ENCODE measurements at places on chromosomes 2 and 18. TPM values are rescaled to one million over a fixed set of nuclear protein-coding genes. Genes with fewer than 3 reads are reported as not detected.

DNA sequence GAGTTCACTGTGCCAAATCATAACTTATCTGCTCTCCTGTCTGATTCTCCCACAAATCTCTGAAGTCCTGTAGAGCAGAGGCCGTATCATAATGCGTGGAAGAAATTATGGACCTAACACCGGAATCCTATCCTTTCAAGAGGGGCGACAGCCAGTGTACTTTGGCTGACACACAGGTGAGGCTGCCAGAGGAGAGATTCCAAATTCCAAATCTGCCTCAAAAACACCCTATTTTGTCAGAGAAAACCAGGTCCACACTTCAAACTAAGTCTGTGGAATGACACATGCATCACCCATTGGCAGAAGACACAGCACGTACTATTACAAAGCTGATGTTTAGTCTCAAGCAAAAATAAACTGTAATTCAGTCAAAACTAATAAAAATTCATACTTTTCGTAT, 139.2 kb upstream of the PID1 start:
- no peak overlapping the region for H3K4me3 ChIP-seq
- H3K36me3 ChIP-seq = no peaks in the 10 kb centered on the region
- peaks cover 8% of the 10 kb centered on the region for H3K4me1 ChIP-seq
- no peak for DNase-seq
- H3K27me3 ChIP-seq = no peaks in the 10 kb centered on the region
- no peak overlapping the region for H3K27ac ChIP-seq

GRCh38 chr2:33620-34019, 12.7 kb downstream of the FAM110C start:
- no peaks in the 10 kb centered on the region for H3K4me1 ChIP-seq
- H3K4me3 ChIP-seq = no peak overlapping the region
- H3K27me3 ChIP-seq = no peaks in the 10 kb centered on the region
- no peak for DNase-seq
- H3K27ac ChIP-seq = no peak overlapping the region

- peak overlapping the region; percentile 64 for H3K27ac ChIP-seq
- no peak overlapping the region for H3K4me3 ChIP-seq
- no peaks in the 10 kb centered on the region for H3K27me3 ChIP-seq
- H3K4me1 ChIP-seq = peaks cover 19% of the 10 kb centered on the region
These were observed 144.5 kb upstream of the TCF4 start for GRCh38 chr18:55732227-55733106.

- no peak overlapping the region for H3K27ac ChIP-seq
- H3K4me1 ChIP-seq = peaks cover 32% of the 10 kb centered on the region
- H3K27me3 ChIP-seq = no peaks in the 10 kb centered on the region
- no peak overlapping the region for H3K4me3 ChIP-seq
These were observed 71.0 kb downstream of the STPG4 start for GRCh38 chr2:47083886-47084687.

DNA sequence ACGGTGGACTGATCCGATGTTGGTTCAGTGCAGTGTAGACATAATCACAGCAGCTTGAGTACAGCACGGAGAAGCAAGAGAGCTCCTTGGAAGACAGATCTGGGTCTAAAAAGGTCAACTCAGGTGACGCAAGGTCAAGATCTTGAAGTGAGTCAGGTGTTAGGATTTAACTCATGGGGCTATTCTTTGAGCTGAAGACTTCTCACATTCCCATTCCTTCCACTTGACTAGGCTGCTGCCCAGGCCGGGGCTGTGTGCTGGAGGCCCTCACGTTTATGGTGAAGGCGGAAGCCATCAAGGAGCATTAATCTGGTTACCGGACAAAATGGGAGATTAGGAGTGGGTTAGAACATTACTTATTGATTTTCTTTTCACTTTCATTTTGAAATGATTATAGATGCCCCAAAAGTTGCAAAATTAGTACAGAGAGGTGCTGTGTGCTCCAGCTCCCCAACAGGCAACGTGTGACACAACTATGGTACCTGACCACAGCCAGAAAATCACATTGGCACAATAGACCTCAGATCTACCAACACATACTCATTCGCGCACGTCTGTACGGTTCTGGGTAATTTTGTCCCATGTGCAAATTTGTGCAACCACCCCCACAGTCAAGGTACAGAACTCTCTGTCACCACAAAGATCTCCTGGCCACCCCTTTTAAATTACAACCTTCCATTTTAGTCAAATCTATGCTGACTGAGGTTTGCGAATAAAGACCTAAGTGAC, 77.6 kb upstream of the SEC11C start:
- H3K4me1 ChIP-seq = peaks cover 9% of the 10 kb centered on the region
- no peaks in the 10 kb centered on the region for H3K36me3 ChIP-seq

DNA sequence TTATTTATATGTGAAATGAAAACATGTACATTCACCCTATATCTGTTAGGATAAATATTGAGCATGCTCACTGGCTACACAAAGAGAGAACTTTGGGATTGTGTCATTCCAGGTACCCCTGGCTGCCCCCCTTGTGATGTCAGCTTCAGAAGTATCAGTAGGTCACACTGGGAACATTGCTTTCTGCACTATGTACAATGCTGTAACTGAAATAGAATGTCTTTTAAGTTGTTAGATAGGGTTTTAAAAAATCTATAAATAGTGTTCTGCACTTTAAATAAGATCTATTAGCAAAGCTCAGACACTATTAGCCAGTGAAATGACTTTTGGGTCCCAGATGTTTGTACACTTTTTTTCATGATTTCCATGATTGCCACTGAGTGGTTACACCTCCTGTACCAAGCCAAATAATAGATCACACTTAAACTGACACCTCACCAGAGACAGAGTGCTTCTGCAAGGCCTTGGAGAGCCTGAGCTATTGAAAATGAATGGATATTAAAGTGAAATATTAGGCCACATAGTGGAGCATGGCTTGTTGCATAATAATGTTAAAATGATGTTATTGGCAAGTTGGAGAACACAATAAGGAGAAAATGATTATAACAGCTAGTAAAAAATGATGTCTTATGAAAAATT, 297.0 kb upstream of the NXPH2 start:
- H3K27ac ChIP-seq = no peak overlapping the region
- no peak overlapping the region for H3K4me3 ChIP-seq
- H3K27me3 ChIP-seq = no peaks in the 10 kb centered on the region

DNA sequence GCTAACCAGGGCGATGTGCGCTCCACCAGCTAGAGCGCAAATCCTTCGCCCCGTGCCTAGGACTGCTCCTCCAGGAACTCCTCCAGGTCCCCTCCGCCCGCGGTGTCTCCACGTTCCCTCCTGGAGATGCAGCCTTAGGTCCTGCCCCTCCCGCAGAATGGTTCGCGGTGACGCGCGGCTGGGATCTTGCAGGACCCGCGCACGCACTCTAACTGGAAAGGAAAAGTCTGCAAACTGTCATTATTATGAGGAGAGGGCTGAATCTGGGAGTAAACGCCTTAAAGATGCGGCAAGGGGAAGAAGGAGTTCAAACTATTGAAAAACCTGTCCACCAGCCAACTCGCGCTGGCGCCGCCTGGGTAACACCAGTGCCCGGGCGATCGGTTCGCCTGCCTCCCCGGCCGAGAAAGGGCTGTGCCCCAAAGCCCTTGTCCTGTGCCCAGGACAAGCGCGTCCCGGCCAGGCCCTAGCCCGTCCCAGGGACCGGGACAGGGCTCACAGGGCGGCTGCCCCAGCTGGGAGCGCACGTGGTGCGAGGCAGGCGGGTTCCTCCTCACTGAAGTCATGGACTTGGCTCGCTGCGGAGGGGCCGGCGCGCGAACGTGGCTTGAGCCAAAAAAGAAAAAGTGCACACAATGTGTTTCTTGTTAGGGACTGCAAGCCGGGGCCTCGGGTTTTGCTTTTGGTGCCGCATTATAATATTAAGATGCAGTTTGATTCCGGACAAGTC, 5.5 kb upstream of the ID2 start:
- peak overlapping the region; percentile 81 for H3K4me3 ChIP-seq
- no peaks in the 10 kb centered on the region for H3K27me3 ChIP-seq
- no peaks in the 10 kb centered on the region for H3K36me3 ChIP-seq
- DNase-seq = peak; percentile 98
- peaks cover 38% of the 10 kb centered on the region for H3K4me1 ChIP-seq

DNA sequence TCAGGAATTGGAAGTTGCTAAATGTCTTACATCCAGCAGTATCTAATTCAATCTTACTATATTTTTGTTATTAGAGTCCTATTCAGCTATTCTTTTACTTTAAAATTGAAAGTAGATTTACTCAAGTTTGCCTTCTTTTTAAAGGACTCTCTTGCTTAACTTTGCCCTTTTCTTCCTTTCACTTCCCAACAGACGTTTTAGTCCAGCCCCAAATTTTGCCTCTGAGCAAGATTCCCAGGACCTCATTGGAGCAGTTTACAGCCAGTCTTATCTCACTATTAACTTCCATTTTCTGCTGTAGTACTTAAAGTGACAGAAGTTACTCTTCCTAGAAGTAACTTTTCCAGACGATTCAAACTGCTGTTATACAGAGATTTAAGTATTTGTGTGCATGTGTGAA, 1.7 kb upstream of the PRKD3 start:
- peak overlapping the region; percentile 63 for H3K27ac ChIP-seq
- H3K4me1 ChIP-seq = peaks cover 9% of the 10 kb centered on the region
- H3K4me3 ChIP-seq = peak overlapping the region; percentile 38
- peak; percentile 96 for DNase-seq
- no peaks in the 10 kb centered on the region for H3K27me3 ChIP-seq
- no peaks in the 10 kb centered on the region for H3K36me3 ChIP-seq

DNA sequence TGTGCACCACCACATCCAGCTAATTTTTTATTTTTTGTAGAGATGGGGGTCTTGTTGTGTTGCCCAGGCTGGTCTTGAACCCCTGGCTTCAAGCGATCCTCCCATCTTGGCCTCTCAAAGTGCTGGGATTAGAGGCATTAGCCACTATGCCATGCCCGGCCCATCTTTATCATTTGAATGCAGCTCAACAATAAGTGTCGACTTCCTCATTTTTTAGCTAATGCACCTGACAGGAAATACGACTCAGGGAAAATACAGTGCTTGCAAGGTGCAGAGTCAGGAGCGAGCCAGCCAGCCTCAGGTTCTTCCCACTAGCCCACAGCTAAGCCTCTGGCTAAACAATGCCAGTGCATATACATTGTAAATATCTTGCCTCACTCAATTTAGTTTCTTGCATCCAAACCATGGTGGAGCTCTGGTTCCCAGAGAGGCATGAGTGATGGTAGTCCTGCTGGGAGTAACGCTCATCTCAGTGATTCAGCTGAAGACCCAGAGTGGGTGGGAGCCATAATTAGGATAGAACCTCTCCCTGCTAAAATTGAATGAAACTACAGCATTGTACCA, 135.0 kb downstream of the TGIF1 start:
- DNase-seq = no peak
- no peaks in the 10 kb centered on the region for H3K27me3 ChIP-seq
- no peaks in the 10 kb centered on the region for H3K36me3 ChIP-seq
- no peaks in the 10 kb centered on the region for H3K4me1 ChIP-seq
- no peak overlapping the region for H3K4me3 ChIP-seq

- H3K36me3 ChIP-seq = no peaks in the 10 kb centered on the region
- no peaks in the 10 kb centered on the region for H3K27me3 ChIP-seq
- no peak overlapping the region for H3K4me3 ChIP-seq
- H3K27ac ChIP-seq = no peak overlapping the region
These were observed 201.7 kb downstream of the MREG start for GRCh38 chr2:215811409-215812345.

GRCh38 chr2:177221970-177222369, 9.4 kb downstream of the HNRNPA3 start:
- no peak for DNase-seq
- H3K4me1 ChIP-seq = no peaks in the 10 kb centered on the region
- no peak overlapping the region for H3K4me3 ChIP-seq
- H3K36me3 ChIP-seq = peaks cover 59% of the 10 kb centered on the region

MTCL1 gene
- total RNA-seq = 44.5 TPM

FSHR gene
- total RNA-seq = 0.29 TPM

ACADL gene
- total RNA-seq = not detected

TFCP2L1 gene
- not detected for total RNA-seq

NEU4 gene
- total RNA-seq = not detected

SPR gene
- total RNA-seq = 17.0 TPM

ICOS gene
- not detected for total RNA-seq
